Stimulated activated CD8-positive, alpha-beta memory T cell treated with anti-CD3 and anti-CD28 coated beads, Interleukin-4, amount 100 ng/mL, for 4 hours (primary cell): ENCODE measurements at places on chromosomes 3 and 15.

- no peak for DNase-seq
Measured at GRCh38 chr3:132254076-132254755, 63.0 kb upstream of the ACP3 start.

DNA sequence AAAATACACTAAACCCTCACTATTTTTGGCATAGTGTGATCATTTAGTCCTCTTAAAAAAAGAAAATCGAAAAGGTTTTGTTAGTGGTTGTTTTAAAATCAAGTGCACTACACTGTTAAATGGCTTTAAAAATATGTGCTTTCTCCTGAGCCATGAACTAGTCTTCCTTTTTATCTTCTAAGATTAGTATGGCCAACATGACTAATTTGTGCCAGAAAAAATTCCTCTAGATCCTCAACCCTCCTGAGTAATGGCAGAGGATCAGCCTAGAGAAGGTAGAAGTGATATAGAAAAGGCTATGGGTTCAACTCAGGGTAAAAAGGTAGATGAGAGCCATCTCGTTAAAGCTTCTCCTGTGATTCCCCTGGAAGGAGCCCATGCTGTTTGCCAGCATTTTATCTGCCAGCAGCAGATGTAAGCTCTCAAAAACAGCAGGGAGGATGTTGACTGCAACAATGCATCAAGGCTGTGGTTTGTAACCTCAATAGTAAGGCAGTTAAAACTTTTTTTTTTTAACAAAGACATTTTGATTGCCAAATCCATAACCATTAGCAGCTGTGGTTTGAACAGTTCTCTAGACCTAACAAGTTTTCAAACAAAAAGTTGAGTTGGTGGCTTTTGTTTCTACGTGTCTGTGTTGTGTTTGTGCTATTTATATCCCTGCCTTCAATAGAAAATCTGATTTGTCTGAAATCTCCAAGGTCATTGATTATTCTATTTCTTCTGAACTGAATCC, 30.2 kb upstream of the ZNF609 start:
- peak; percentile 3 for DNase-seq

DNA sequence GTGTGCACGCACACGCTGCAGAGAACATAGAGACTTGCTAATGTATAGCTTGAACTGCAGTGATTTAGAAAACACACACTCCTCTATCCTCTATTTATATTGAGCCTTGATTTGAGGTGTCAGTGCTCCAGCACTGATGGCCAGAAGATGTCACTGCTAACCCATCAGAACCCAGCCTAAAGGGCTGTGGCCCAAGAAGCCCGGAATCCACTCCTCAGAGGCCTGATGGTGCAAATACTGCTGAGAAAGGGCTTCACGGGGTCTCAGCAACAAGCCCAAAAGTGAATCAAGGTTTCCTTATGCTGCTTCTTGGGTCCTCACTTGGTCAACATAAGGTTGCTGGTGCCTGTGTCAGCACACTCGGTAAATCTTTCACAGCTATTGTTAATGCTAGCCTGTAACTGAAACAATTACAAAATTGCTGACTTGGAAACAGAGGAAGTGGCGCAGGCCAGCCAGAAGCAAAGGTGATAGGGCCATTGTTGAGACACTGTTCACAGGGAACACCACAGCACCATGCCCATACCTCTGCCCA, 60.3 kb downstream of the HEG1 start:
- peak; percentile 2 for DNase-seq

DNA sequence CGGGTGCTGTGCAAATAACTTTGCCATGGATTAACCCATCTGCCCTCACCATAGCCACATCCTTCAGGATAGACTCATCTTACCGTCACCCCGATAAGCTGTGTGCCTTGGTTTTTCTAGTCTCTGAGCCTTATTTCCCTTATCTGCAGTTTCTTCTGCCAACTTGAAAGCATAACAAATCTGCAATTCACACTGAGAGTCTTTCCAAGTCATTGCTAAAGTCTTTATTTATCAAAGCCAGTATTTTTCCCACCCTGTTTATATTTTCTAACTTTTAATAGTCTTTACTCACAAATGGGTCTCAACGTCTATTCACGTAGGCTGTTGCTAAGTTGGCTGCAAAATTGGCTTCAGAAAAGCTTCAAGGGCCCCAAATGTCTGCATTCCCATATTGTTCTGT, 61.6 kb upstream of the SUCLG2 start:
- no peak for DNase-seq

DNA sequence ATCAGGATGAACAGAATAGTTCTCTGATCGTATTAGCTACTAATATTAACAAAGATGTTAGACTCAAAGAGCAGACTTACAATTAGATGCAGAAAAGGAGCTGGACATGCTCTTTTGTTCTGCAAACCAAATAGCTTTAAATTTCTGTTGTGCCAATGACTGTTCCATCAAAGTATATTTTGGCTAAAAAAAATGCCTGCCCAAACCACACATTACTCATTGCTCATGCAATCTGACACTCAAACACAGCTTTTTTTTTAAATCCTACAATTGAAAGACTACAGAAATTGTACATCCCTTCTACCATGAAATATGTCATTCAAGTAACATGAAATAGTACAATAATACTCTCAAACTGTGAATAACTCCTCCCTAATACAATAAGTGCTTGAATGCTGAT, 48.6 kb downstream of the SHOX2 start:
- DNase-seq: no peak

- DNase-seq: peak; percentile 48
Measured at GRCh38 chr15:69475769-69476358, 23.2 kb downstream of the RPLP1 start.

GRCh38 chr3:150454622-150455021, 46.5 kb downstream of the TSC22D2 start:
- DNase-seq: no peak

DNA sequence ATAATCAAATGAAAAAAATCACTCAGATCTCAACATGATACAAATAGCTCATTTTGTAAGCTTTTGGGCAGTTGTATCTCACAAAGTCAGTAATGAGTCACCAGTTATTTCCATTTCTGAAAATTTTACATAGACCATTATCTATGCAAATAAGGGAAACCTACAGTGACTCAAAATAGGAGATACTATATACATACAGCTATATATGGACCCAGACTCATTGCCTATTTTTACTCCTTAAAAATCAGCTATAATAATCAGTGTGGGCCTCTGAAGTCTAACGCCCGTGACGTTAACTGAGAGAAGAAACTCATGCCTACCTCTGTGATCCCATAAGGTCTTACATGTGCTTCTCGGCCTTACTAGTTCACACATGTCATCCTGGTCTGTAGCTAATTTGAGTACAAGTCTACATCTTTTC, 31.6 kb downstream of the LRIG1 start:
- no peak for DNase-seq

DNA sequence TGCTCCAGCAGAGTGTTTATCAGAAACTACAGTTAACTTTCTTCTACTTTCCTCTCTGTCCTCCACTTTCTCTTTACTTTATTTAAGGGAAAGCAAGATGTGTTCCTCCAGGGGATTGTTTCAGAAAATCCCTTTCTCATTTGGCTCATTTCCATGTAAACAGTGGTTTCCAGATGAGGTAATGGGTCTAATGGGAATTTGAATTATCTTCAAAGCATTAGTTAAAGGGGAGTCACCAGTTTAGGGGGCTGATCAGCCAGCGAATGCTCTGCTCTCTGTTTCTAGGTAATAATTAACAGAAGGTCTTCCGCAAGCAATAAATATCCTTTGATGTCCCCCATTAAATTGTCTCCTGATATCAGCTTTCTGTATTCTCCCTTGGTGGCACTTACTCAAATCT, 30.4 kb upstream of the ZNF639 start:
- DNase-seq: no peak

- DNase-seq: no peak
Measured at GRCh38 chr3:150074697-150075416, 104.2 kb upstream of the PFN2 start.

GRCh38 chr15:40769274-40770146, at the start of gene C15orf62:
C15orf62 (plus strand) TSS chr15:40769980; CDS start chr15:40770496, 516 bp downstream.
- peak; percentile 57 for DNase-seq

DNA sequence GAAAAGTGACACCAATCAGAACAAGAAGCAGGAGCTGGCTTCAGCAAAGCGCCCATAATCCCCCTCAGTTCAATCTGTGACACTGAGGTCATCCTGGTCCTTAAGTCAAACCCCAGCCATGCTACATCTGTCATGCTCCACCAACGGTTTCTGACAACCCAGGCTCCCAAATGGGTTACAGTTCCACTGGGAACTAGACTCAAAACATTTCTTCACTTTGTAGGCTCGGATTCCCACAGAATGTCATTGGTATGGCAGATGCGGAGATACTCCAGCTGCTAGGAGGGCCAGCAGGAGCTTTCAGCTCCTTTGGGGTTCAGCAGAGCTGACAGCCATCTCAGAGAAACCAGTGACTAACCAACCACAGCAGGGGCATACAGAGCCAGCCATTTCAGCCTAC, 48.9 kb downstream of the SUMF1 start:
- DNase-seq: no peak

GRCh38 chr3:2458816-2459215, 360.1 kb downstream of the CNTN4 start:
- no peak for DNase-seq

GRCh38 chr3:195809796-195810454, 1.8 kb downstream of the MUC4 start:
- no peak for DNase-seq

- DNase-seq: no peak
Measured at GRCh38 chr3:12822725-12823373, 18.5 kb downstream of the RPL32 start.

- DNase-seq: no peak
Measured at GRCh38 chr3:71438904-71439303, 144.6 kb downstream of the FOXP1 start.

DNA sequence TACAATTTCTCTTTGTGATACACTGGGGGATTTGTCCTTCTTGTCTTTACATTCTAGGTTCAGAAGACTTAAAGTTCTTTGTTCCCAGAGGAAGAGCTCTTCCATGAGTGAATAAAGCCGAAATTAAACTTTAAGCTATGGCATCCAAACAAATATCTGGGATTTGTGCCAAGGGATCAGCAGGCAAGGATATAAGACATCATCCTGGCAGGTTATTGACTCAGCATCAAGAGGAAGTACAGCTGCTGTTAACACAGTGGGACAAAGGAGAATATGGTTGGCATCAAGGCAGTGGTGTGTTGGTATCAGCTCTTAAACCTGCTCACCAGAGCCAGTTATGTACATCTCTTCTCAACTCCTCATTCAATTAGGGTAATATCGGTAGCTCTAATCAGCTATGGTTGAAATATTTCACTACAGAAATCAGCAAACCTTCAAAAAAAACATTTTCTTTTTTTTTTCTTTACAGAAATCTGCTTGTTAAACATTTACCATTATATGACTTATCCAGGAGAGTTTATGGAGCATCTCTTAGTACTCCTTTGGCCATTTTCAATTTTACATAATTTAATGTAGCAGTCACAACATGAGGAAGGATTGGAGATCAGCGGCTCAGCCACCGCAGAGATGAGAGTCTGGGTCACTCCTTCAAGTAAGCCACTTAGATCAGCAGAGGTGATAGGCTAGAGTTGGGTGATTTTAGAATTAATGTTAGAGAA, 1198.6 kb upstream of the EPHA6 start:
- no peak for DNase-seq
